Fibroblast of pulmonary artery (primary cell): ENCODE measurements at places on chromosomes 5 and 9.

- no peak for DNase-seq
Observed at GRCh38 chr9:119369680-119370366, 588 bp upstream of the BRINP1 start.

- DNase-seq = no peak
Observed at GRCh38 chr5:38284384-38284783, 26.0 kb downstream of the EGFLAM start.

DNA sequence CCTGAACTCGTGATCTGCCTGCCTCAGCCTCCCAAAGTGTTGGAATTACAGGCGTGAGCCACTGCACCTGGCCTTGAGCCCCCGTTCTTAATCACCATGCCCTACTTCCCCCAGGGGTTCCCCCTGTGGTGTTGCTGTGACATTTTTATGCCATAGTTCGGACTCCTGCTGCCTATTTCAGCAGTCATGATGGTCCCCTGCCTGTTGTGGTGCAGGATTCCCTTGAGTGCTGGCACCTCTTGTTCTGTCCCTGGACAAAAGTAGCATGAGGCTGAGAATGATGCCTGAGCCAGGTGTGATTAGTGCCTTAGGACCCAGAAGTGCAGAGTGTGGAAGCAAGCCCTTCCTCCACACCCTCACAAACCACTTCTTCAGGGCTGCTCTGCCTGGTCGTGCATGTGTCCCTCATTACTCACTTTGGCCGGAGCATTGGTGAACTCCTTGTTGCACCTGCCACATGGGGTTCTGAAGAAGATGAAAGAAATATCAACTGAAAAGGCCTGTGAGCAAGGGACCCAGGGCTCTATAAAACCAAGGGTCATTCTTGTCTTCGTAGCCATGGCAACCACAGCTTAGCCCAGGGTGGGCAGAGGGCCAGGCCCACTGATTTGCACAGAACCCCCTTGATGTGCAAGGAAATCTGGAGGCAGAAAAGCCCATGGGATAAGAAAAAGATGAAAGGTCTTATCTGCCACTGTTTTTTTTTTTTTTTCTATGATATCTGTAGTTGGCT, 228.0 kb downstream of the NTRK2 start:
- DNase-seq = no peak

DNA sequence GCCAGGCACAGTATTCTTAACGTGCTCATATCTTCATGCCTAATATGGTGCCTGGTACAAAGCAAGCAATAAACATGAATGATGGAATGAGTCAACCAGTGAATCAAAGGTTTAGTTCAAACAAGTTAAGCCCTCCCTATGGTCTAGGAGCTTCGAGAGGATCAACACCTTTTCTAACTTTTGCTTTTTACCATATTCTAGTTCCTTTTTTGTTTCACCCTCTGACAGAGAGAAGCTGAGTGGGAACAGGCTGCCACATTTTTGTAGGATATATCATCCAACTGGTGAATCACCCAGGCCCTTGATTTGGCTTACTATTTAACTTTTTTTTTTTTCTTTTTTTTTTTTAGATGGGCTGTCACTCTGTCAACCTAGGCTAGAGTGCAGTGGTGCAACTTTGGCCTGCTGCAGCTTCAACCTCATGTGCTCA, 39.3 kb upstream of the TNC start:
- peak; percentile 75 for DNase-seq

DNA sequence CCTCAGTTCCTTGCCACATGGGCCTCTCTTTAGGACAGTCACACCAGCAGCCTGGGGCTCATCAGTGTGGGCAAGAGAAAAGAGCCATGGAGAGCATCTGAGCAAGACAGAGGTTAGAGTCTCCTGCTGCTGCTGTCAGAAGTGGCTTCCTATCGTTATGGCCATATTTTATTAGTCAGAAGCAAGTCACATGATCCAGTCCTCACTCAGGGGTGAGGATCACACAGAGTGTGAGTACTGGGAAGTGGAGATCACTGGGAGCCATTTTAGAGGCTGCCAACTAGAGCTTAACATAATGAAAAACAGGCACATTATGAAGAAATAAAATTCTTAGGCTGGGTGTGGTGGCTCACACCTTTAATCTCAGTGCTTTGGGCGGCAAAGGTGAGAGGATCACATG, 62.0 kb downstream of the DIRAS2 start:
- no peak for DNase-seq

DNA sequence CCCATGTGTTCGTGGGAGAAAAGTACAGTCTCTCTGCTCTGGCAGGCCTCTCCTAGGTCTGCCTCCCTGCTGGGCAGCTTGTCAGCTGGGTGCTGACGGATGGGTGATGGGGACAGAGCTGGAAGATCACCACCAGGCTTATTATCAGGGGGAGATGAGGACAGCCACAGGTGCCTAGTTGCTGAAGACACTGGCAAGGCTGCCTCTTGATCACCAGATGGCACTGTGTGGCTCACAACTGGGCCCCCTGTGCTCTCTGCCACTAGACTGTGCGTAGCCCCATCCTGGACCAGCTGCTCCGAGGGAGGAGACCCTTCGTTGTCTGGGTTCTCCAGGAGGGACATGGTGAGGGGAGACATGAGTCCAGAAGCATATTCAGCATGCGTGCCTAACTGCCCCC, 73.0 kb downstream of the KIF24 start:
- no peak for DNase-seq

DNA sequence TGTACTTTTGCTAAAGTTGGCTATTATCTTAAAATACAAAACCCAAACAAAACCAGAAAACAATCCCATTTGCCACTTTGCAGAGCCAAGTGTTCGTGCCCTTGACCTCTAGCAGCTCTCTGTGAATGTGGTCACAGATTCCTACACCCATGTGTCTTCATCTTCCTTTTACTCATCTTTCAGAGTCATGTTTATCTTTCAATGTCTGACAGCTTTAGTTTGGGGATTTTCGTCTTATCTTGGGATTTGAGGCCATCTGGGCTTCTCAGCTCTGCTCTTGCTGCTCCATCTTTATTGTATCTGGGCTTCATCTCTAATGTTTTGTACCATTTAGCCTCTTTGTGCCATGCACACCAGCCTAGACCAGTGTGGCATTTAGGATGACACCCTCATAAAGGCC, 81.0 kb downstream of the DAPK1 start:
- no peak for DNase-seq

DNA sequence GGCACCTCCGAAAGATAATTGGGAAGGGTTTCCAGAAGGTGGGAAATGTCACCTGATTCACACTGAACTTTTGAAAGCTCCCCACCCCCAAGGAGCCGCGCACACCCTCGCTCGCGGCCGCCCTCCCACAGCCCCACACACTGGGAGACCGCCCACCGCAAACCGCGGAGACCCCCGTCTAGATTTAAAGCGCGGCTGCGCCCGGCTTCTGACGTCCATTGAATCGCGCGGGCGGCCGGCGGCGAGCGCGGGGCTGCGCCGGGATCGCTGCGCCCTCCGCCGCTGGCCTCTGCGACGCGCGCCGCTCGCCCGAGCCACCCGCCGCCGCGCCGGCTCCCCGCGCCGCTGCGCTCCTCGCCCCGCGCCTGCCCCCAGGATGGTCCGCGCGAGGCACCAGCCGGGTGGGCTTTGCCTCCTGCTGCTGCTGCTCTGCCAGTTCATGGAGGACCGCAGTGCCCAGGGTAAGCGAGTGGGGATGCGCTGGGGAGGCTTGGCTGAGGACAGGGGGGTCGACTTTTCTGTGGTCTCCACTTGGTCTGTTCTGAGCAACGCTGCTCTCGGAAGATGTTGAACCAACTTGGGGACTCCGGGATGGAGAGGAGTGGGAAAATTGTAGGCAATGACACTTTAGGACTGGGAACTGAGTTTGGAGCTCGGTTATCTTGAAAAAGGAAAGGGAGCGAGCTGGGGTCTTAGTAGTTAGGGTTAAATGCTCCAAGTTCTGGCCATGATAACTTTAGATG, at the start of gene FST:
TSS of gene FST (plus strand) at position 214 of the 743 bp plus-strand sequence. CDS start at position 377, 163 bp downstream.
- DNase-seq = peak; percentile 32

DNA sequence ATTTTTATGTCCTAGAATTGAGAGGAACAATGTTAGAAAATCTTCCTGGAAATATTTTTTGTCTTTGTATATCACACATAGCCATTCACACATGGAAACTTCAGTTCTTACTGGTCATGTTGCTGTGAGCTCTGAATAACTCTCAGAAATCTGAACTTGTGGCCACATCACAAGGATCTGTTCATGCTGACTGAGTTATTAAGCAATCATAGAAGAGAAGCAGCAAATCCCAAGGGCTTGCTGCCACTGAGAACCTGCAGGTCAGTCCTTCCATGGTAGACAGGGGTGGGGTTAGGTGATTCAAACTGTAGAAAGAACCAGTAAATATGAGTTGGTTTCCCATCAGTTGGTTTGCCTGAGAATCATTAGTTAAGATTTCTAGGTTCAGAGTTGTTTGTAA, 27.6 kb downstream of the SGCD start:
- DNase-seq = no peak

DNA sequence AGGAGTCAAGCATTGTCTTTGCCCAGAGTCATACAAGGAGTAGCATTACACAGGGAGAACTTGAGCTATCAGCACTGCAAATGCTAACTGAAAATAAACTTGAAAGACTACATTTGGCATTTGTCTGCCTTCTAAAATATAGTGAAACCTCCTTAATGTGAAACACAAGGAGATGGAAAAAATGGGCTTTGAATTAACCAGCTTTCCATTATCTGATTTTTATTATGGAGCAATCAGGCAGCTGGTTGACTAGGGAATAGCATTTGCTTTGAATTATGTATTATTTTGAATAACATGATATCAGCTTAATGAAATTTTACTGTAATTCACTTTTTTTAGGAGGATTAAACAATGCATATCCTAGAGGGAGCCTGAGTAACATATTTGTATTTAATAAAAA, 130.8 kb downstream of the GDNF start:
- no peak for DNase-seq
